Left kidney (tissue), 8 donors: ENCODE measurements at places on chromosomes 12 and 14.

DNA sequence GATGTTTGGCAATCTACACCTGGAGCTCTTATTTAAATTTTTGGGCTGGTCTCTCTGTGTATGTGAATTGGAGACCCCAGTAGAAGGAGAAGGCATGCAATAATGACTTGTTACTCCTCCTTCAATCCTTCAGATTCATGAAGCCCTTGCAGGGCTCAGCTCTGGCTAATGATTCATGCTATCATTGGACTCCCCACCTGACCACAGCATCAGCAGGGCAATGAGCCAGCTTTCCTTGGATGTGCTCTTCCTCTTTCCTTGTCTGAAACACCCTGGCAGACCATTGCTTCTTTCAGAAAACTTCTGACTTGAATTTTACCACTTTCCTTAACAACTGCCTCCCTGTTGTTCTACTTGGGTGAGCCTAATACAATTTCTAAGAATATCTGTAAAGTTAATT, 1019.2 kb downstream of the AACS start:
- no peak for DNase-seq

DNA sequence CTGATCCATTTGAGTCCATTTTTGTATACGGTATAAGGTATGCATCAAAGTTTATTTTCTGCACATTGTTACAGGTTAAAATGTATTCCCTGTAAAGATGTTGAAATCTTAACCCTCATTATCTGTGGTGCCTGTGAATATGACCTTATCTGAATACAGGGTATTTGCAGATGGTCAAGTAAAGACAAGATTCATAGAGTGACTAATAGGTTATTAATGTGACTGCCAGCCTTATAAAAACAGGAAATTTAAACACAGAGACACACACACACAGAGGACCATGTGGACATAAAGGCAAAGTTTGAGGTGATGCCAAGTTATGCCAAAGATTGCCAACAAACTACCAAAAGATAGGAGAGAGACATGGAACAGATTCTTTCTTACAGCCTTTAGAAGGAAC, 347.2 kb upstream of the DCN start:
- DNase-seq = no peak

DNA sequence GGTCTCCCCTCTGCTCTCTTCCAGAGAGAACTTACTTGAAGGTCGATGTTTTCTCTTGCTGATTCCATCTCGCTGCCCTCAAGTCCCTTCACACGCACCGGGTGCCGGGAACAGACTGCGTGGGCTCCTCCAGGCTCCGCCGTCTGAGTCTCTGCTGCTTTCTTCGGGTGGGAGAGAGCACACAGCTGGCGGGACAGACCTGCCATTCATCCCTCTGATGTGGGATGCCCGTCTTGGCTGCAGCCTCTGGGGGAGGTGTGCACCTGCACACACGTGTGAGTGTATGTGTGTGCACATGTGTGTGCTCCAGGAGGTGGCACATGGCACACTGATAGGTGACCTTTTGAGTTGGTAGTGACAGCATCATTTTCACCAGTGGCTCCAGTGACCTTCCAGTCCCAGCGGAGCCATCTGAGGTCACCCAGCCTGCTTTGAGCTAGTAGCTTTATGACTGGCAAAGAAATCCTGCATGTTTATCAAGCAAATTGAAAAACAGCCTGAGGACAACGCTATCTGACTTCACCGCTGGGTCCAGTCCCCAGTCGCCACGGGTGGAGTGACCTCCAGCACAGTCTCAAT, at the start of gene NINJ2:
TSS of gene NINJ2 (minus strand) at position 153 of the 579 bp plus-strand sequence. CDS start at position 68, 85 bp downstream.
- no peak for DNase-seq

DNA sequence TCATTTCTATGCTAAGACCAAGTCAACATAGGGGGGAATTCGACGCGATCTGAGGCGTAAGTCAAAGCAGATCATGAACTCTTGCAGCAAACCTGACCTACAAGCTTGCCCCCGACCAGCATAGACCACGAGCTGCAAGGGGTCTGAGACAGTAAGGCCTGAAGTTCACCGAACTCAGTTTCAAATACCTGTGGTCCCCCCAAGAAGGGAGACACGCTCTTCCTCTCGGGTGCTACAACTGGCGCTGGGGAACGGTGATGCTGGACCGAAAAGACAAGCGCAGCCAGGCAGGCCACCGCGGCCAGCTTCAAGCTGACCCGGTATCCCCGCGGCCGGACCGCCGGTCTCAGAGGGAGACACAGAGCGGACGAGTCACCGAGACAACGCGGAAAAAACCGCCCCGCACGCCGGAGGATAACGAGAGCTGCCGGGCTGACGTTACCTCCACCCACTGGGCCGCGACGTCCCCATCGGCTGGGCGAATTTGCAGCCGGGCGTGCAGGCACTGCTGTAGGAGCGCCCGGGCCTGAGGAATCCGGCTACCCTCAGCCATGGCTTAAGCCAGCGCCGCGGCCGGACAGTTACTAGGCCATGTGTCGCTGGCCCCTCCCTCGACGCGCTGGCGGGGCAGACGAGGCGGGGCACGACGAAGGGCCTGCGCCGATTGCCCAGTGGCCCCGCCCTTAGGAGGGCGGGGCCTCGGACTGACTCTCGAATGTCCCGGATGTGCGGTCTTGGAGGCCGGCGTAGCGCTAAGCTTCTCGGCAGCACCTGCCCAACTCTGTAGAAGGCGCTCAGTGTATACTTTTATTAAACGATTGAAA, at the start of gene DTD2:
TSS of gene DTD2 (minus strand) at position 666 of the 824 bp plus-strand sequence. CDS start at position 553, 113 bp downstream.
- DNase-seq = peak; percentile 96

- no peak for DNase-seq
These were observed 3.5 kb downstream of the KLRD1 start for GRCh38 chr12:10310926-10311720.

- no peak for DNase-seq
These were observed 17.4 kb downstream of the ZDHHC17 start for GRCh38 chr12:76781321-76781720.

DNA sequence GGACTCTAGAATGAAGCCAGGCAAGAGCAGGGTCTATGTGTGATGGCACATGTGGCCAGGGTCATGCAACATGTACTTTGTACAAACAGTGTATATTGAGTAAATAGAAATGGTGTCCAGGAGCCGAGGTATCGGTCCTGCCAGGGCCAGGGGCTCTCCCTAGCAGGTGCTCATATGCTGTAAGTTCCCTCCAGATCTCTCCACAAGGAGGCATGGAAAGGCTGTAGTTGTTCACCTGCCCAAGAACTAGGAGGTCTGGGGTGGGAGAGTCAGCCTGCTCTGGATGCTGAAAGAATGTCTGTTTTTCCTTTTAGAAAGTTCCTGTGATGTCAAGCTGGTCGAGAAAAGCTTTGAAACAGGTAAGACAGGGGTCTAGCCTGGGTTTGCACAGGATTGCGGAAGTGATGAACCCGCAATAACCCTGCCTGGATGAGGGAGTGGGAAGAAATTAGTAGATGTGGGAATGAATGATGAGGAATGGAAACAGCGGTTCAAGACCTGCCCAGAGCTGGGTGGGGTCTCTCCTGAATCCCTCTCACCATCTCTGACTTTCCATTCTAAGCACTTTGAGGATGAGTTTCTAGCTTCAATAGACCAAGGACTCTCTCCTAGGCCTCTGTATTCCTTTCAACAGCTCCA, 39.6 kb downstream of the DAD1 start:
- no peak for DNase-seq

- no peak for DNase-seq
These were observed 14.2 kb upstream of the RIOX1 start for GRCh38 chr14:73476451-73476931.

DNA sequence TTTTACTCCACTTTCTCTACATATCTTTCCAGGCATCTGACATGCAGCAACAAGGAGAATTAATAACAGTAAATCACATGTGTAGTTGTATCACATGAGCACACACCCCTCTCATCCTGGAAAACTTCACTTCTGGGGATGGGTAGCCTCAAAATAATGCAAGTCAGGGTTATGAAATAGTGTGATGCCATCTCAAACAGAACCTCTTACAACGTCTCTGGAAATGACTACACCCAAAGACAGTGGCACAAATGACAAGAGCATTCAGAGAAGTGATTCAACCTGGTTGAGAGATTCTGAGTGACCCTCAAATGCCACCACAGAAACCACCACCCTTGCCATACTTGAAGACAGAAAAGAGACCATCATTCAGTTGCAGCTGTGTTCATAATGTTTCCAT, 2.8 kb downstream of the DIO2 start:
- DNase-seq = no peak

DNA sequence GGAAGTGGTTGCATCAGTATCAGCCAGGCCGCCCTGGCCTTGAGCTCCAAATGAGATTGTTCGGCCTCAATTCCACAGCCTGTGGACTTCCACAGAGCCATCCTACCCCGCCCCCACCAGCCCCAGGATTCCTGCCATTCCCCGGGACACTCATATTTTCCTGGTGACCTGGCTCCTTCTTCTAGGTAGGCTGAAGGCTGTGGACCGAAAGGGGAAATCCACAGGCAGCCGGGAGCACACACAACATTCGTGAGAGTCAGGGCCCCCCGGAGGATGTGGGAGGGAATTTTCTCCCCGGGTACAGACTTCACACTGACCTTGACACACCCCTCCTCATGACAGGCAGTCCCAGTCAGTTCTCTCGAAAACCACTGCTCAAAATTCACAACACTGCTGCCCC, 39.9 kb downstream of the RIN3 start:
- no peak for DNase-seq

GRCh38 chr14:45526715-45527549, 273.9 kb upstream of the MIS18BP1 start:
- DNase-seq = peak; percentile 19

DNA sequence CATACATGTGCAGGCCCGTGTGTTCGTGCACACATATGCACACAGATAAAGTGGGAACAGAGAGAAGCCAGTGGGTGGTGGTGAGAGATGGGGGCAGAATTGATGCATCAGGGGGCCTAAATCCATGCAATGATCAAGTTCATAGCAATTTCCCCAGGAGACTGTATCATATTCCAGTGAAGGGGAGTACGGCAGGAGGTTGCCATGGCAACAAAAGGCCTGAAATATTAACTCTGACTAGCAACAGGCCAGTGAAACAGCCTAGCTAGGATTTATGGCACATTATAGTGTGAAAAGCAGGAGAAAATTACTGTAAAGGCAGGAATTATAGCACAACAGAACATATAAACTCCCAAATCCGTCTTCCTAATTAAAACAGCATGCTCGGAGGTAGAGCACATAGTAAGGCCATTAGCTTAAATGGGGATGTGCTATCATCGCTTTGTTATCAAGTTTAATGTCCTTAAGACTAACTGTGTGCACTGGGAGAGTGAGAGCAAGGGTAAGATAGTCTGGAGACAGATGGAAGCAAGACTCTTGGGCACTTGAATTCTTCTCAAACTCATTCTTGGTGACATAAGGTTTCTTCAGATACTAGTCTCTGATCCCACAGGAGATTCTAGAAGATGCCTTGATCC, 806.3 kb downstream of the DIO2 start:
- DNase-seq = peak; percentile 37

- DNase-seq = peak; percentile 71
These were observed 44.2 kb upstream of the TSPAN9 start for GRCh38 chr12:3032770-3033538.

DNA sequence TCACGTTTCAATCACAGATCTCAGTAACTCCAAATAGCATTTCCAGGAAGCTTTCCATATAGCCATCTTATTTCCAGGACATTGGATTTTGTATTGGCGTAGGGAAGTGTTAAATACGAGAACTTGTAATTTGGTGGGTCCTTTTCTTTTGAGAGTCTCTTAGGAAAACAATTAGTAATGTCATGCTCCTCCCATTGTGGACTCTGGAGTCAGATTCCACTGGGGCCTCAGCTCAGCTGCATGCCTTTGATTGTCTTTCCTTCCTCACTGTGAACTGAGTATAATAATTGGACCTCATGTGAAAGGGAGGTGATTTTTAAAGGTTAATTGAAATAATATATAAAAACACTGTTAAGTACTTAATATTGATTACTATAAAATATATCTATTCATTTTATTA, 462.6 kb downstream of the NPAS3 start:
- DNase-seq = no peak

- DNase-seq = no peak
These were observed 17.6 kb upstream of the ZFP36L1 start for GRCh38 chr14:68810173-68811153.

GRCh38 chr12:7108796-7109571, at the start of gene C1RL:
C1RL (minus strand) TSS chr12:7109214; CDS start chr12:7109180, 34 bp downstream.
- DNase-seq = peak; percentile 87

DNA sequence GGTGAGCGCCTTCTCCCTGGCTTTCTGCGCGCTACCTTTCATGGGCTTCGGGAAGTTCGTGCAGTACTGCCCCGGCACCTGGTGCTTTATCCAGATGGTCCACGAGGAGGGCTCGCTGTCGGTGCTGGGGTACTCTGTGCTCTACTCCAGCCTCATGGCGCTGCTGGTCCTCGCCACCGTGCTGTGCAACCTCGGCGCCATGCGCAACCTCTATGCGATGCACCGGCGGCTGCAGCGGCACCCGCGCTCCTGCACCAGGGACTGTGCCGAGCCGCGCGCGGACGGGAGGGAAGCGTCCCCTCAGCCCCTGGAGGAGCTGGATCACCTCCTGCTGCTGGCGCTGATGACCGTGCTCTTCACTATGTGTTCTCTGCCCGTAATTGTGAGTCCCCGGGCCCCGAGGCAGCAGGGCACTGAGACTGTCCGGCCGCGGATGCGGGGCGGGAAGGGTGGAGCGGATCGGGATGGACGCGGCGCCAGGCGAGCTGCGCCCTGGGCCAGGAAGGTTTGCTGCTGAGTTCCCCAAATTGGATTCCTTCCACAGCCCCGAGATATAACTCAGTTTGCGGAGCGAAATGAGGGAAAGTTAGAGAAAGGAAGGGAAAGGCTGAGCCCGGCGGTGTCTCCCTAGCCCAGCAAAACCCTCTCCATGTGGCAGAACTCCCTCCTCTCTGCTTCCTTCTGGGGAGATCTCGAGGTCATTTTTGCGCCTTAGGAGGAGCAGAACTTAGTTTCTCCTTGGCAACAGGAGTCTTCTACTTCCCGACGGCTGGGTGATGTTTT, 972 bp downstream of the PTGDR start:
- peak; percentile 17 for DNase-seq

- DNase-seq = no peak
These were observed 47.4 kb upstream of the PARP11 start for GRCh38 chr12:3920351-3921150.

GRCh38 chr14:51308866-51309265, 68.8 kb downstream of the TMX1 start:
- no peak for DNase-seq

GRCh38 chr12:2739832-2740641, 54.7 kb upstream of the FKBP4 start:
- peak; percentile 10 for DNase-seq

DNA sequence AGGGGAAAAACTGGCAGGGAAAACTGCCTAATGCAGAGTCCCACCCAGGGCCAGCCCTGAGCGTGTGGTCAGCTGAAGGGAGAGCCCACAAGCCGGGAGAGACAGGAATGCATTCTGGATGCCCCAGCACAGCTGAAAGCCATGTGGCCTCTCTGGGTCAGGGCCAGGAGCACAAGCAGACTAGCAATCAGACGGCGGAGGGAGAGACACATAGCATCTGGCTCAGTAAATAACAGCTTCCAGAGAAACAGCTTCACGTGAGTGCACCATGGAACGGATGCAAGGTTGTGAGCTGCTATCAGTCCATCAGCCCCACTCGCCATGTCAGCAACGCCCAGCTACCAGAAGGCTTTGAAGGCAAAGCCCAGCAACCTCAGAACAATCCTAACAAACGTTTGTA, 28.2 kb upstream of the TMEM106C start:
- no peak for DNase-seq

GRCh38 chr12:125418902-125419564, 353.8 kb downstream of the AACS start:
- DNase-seq = no peak

GRCh38 chr12:113461666-113462065, 10.0 kb downstream of the LHX5 start:
- no peak for DNase-seq
